Activated CD4-positive, alpha-beta T cell treated with anti-CD3 and anti-CD28 coated beads for 48 hours (primary cell): ENCODE measurements at places on chromosomes 11 and 22.

- no peak for DNase-seq
Measured at GRCh38 chr11:43686207-43686606, 5.7 kb downstream of the HSD17B12 start.

DNA sequence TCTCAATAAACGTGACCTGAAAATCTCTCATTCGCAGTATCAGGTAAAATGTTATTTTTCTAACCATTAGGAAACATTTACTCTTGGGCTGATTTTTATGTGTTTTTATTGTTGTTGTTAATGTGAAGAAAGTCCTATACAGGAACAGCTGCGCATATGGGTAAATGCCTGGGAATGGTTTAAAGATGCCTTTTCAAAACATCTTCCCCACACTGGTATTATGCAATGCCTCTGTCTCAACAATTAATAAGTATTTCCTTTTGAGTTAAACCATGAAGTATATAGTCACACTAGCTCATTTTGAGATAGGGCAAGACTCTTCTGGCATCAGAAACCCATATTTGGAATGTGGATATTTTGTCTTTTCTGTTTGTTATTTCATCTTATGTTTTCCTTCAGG lies 13.7 kb upstream of the LIN7C start:
- no peak for DNase-seq

GRCh38 chr11:68974421-68975194 lies 6.2 kb downstream of the MRGPRD start:
- DNase-seq, result peak; percentile 40

- no peak for DNase-seq
Measured at GRCh38 chr11:34278693-34279297, 79.0 kb downstream of the ABTB2 start.

DNA sequence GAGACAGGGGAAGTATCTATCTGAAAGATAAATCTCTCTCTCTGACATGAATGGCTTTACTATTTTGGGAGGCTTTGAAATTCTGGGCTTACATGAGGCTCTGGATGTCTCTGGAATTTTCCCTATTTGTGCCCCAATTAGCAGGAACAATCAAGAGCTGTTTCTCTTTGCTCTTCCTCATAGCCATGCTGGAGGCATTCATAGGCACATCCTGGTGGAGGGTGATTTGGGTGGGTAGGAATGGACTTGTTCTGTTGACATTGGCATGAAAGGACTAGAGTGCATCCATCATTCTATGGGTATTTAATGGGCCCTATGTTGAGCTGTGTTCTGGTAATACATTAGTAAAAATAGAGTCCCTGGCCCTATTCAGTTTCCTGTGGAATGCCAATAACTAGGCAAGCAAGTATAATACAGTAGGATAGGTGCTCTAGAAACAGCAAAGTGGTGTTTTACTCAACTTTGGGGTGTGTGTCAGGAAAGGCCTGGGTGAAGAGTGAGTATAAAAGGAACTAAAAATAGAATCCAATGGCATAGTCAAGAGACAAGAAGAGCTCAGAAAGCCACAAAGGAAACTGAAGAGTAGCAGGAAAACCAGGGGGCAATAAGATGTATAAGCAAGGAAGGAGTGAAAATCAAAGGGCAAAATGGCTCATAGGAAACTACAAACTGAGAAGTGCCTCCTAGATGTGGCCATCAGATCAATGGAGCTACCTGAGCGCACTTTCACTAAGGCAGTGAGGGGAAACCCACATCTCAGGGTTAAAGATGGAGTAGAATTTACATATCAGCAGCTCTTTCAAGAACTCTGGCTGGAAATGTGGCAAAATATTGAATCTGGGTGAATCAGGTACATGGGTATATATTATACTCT lies 45.0 kb downstream of the CWC15 start:
- no peak for DNase-seq

- no peak for DNase-seq
Measured at GRCh38 chr11:56404393-56404792, 8.1 kb upstream of the OR5AL1 start.

GRCh38 chr11:69104856-69105395 lies 50.8 kb upstream of the SMIM38 start:
- no peak for DNase-seq

DNA sequence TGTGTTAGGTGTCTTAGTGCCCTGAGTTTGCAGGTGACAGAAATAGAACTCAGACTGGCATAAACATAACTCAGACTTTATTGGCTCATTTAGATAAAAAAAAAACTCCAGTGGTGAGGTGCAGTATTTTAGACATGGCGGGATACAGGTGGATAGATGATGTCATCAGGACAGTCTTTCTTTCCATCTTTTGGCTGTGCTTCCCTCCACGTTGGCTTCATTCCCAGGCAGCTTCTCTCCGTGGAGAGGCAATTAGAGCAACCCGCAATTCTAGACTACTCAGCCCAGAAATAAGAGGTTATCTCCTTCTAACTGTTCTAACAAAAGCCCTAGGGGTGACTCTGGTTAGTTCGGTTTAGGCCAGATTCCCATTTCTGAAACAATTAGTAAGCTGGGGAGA lies 40.5 kb downstream of the NCAM1 start:
- DNase-seq, result no peak

DNA sequence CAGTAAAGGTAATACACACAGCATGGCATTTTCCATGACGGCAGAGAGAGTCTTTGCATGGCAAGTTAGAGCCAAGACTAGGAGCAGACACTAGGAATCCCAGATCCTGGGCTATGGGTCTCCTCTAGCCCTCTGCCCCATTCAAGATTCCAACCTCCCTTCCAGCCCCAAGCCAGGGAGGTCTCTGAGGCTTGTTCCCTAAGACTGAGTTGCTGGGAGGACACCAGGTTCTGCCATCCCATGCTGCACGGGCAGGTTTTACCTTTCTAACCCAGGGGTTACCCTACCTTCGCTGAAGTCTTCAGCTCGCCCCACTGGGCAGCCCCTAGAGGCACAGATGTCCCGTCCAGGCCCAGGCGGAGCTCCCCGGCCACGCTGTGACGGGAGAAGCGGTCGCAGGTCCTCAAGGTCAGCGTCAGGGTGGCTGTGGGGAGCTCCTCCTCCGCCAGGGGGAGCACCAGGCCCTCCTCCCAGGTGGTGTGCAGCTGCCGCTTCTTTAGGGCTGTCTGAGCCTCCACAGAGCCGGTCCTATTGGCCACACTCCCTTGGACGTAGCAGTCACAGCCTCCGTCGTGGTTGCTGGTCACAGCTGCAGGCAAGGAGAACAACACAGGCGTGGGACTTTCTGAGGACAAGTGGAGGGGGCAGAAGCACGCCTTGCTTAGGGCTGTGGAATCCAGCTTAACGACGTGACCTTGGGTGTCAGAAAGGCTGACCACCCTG lies 33.8 kb downstream of the SYT13 start:
- peak; percentile 55 for DNase-seq

GRCh38 chr22:46425016-46425415 lies 89.5 kb downstream of the TRMU start:
- DNase-seq, result no peak

- DNase-seq, result peak; percentile 78
Measured at GRCh38 chr22:43996170-43996980, 27.7 kb upstream of the PARVB start.

DNA sequence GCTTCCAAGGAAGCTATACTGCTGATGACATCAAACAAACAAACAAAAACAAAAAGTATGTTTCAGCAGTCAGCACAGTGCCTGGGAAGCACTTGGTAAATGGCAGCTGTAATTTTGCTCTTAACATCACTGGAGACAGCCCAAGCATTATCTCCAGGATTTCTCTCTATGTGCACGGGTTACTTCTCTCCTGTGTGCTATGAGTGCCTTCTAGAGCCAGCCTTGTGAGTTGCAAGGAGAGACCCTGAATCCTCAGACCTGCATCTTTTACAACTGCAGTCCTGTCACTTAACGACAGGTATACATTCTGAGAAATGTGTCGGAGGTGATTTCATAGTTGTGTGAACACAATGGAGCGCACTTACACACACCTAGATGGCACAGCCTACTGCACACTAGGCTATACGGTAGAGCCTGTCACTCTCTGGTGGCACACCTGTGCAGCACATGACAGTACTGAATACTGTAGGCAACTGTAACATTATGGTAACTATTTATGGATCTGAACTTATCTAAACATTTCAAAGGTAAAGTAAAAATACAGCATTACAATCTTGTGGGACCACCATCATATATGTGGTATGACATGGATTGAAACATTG lies 662.5 kb upstream of the B3GAT1 start:
- DNase-seq, result no peak

DNA sequence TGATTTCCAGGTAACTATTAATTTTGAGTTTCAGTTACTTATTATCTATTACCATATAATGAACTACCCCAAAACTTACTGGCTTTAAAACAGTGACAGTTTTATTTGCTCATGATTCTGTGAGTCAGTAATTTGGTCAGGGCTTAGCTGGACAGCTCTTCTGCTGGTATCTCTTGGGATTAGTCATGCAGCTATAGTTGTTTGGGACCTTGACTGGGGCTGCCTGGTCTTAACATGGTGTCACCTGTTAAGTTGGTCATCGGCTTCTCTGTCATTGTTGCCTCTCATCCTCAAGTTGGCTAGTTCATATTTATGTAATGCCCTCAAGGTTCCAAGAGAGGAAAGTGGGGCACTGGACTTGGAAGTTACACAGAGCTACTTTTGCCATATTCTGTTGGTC lies 177.5 kb downstream of the TMEM135 start:
- DNase-seq, result no peak

DNA sequence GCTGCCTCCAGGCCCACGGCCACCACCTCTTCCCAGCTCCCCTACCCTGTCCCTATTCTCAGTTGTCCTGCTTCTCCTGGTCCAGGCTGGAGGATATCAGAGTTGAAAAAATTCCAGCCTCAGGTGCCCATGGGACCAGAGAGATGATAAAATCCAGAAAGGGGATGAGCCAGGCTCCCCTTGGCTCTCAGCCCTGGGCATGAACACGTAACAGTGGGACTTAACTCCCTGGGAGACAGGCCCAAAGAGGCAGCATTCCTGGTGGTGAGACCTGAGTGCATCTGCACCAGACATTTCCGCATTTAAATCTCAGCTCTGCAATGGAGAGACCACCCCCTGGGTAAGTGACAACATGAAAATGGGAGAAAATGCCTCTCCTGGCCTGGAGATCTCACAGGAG lies 10.4 kb upstream of the SLC39A13 start:
- DNase-seq, result no peak

DNA sequence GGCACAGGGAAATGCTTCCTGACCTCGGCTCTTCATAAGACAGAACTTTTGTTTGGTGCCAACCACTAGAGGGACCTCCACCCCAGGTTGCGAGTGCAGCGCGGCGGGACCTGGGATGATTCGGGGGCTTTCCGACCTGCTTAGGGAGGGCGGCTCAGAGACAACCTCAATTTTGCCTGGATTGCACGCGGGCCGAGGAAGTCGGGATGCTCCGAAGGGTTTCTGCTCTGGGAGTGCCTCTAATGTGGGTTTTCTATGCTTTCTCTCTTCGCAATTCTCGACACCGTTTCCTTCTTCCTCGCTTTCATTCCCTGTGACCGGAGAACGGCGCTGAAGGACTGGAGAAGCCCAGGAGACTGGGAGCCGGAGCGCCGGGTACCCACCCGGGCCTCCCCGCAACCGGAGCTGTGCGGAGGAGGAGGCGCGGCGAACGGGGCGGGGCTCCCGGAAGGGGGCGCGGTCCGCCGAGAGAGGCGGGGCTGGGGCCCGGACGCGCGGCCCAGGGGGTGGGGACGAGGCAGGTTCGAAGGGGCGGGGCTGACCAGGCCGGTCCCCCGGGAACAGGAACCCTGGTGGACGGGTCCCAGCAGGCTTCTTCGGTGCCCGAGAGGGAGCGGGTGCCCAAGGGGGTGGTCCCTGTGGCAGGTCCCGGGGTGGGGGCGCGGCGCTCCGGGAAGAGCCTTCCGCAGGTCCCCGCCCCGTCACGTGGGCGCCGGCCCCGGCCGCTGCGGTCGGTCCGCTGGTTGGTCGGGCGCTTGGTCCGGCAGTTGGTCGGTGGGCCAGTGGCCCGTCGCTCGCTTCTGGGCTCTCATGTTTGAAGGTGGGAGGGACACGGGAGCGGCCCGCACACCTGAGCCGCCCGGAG lies at the start of gene PPFIBP2:
PPFIBP2 (plus strand) TSS at position 766 of the 865 bp plus-strand sequence. CDS start 35,477 bp downstream, outside the sequence.
- DNase-seq, result peak; percentile 86

DNA sequence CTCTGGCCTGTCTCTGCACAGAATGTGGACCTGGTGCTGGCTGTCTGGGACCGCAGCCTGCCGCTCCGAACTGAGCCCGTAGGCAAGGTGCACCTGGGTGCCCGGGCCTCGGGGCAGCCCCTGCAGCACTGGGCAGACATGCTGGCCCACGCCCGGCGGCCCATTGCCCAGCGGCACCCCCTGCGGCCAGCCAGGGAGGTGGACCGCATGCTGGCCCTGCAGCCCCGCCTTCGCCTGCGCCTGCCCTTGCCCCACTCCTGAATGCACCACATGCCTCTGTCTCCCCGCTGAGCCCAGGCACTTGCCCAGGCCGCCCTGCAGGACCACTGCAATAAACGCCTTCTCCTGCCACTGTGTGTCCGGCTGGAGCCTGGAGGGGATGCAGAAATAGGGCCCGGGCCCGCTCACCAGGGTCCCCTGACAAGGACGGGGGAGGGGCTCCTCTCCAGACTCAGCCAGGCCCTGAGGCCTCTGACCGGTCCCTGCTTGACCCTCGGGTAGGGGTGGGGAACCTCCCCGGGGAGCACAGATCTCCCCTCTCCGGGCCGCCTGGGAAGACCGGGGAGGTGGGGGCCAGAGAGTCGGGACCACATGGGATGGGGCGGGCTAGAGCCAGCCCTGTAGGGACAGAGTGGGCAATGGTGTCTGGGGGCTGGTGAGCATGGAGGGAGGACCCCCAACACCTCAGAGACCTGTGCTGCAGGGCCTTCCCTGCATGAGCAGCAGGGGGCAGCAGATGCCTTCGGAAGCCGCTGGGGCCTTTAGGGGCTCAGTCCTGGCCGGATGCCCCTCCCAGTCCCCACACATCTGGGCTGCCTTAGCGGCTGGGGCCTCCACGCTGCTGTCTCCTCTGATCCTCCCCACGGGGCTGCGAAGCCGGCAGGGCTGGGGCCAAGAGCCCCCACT lies 1.4 kb upstream of the TNNI2 start:
- DNase-seq, result peak; percentile 85

- no peak for DNase-seq
Measured at GRCh38 chr11:108253176-108253575, 30.3 kb downstream of the ATM start.

- no peak for DNase-seq
Measured at GRCh38 chr11:27860811-27861210, 160.6 kb upstream of the BDNF start.

- peak; percentile 65 for DNase-seq
Measured at GRCh38 chr11:2269601-2270321, 627 bp downstream of the ASCL2 start.
